ENCODE measurements at places on chromosomes 4 and X. TPM values are rescaled to one million over a fixed set of nuclear protein-coding genes. Genes with fewer than 3 reads are reported as not detected.

STARD8 gene
- 1.1 TPM for total RNA-seq

VEGFC gene
- not detected for total RNA-seq

ANKRD37 gene
- 4.6 TPM for total RNA-seq

FHDC1 gene
- 42.0 TPM for total RNA-seq

GPAT3 gene
- not detected for total RNA-seq

STS gene
- 7.2 TPM for total RNA-seq

DNA sequence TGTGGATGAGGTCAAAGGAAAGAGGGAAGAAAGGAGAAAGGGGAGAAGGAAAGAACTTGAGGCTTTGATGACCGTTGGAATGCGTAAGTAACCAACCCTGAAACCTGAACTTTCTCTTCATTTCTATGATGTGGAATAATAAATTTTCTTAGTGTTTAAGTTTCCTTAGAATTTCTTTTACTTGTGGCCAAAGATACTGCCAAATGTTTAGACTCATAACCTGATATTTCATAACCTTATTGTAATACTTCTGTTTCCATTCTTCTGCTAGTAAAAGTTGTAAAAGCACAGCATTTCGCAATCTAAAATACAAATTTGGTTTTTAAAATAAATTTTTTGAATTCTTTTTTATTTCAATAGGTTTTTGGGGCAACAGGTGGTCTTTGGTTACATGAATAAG, 258.5 kb upstream of the GIMD1 start:
- no peaks in the 10 kb centered on the region for H3K36me3 ChIP-seq
- H3K4me1 ChIP-seq = no peaks in the 10 kb centered on the region
- peaks cover 2% of the 10 kb centered on the region for H3K27me3 ChIP-seq
- no peak overlapping the region for H3K27ac ChIP-seq

GRCh38 chr4:25949994-25950393, 36.0 kb downstream of the SMIM20 start:
- H3K27me3 ChIP-seq = no peaks in the 10 kb centered on the region
- no peak overlapping the region for H3K4me3 ChIP-seq
- peaks cover 7% of the 10 kb centered on the region for H3K36me3 ChIP-seq
- no peak for DNase-seq

DNA sequence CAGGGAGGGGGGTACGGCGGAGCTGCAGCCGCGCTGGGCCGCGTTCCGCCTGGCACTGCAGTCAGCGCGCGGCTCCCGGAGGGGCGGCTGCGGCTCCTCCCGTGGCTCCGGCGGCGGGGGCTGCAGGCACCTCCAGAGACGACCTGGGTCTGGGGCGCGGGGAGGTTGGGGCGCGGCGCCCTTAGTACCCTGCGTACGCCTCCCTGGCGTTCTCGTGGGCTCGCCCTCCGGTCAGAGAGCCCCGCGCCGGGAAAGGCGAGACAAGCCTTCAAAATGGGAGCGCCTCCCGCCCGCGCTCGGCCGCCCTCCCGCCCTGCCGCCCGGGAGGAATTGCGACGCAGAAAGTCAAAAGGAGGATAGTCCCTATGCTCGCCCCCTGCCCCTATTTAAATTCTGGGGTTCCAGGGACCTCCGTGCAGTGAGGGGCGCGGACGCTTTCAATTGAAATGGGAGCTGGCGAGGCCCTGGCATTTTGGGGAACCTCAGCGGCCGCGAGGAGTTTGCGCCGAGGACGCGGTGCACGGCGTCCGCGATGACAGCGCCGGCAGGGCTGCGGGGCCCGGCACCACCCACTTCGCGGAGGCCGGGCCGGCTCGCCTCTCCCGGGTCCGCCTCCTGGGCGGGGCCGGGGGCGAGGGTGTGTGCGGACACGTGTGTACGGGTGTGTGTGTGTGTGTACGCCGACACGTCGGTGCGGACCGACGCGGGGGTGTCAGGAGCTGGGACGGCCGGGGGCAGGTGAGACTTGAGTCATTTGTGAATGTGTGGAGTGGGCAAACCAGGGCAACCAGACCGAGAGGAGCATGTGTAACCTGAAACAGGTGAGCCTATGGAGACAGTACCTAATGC, 544 bp downstream of the HERC3 start:
- H3K36me3 ChIP-seq = no peaks in the 10 kb centered on the region
- H3K4me1 ChIP-seq = no peaks in the 10 kb centered on the region
- peak overlapping the region; percentile 97 for H3K4me3 ChIP-seq
- H3K27me3 ChIP-seq = peaks cover 4% of the 10 kb centered on the region
- peak; percentile 68 for DNase-seq

DNA sequence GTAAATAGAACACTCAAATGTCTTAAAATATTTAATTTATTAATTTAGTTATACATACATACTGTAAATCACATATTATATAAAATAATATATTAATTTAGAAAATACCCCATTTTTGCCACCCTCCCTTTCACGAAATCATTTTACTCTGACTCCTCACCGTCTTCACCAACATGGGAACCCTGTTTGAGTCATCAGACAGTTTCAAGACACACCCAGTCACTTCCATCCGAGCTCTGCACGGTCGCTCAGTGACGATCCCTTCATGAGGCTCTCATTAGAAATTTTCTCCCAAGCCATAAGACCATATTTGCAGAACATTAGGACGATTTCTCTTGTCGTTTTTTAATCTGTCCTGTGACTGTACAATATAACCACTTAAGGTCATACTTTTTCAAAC, 14.5 kb downstream of the ZNF275 start:
- no peak overlapping the region for H3K27ac ChIP-seq
- H3K27me3 ChIP-seq = no peaks in the 10 kb centered on the region
- H3K36me3 ChIP-seq = peaks cover 6% of the 10 kb centered on the region
- DNase-seq = no peak
- H3K4me1 ChIP-seq = no peaks in the 10 kb centered on the region

DNA sequence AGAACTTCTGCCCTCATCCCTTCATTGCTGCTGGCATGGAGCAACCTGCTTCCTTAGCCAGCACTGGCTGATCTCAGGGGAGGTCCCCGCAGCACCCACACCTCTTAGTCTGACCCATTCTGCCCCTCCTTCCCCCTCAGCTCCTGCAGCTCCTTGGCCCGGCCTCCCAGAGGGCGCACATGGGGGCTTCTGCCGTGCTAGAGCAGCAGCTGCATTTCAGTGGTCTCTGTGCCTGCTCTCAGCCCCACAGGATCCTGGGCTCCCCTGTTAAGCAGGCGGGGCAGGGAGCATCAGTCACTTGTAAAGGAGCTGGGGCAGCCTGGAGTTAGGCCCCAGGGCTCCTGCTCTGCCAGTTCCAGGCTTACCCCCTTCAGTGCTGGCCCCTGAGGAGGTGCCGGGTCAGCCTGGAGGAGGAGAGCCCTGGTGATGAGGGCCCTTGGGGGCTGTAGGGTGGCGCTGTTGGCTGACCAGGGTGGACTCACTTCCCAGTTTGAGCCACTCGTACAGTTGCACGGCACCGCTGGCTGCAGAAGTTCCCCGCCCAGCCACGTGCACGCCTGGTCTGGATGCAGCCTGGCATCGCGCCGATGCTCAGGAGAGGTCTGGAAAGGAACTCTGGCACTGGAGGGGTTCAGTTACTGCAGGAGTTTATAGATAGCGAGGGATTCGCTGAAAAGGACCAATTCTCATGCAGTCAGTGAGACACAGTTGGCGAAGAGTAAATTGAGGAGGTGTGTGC, 85.1 kb upstream of the PSAPL1 start:
- peaks cover 19% of the 10 kb centered on the region for H3K4me1 ChIP-seq
- peaks cover 5% of the 10 kb centered on the region for H3K27me3 ChIP-seq
- no peaks in the 10 kb centered on the region for H3K36me3 ChIP-seq
- no peak overlapping the region for H3K27ac ChIP-seq
- no peak for DNase-seq

GRCh38 chrX:45824471-45824870, 623.8 kb upstream of the DIPK2B start:
- H3K4me1 ChIP-seq = no peaks in the 10 kb centered on the region
- no peak overlapping the region for H3K27ac ChIP-seq
- no peaks in the 10 kb centered on the region for H3K36me3 ChIP-seq
- no peak overlapping the region for H3K4me3 ChIP-seq
- peak; percentile 29 for DNase-seq

- no peak for DNase-seq
- no peaks in the 10 kb centered on the region for H3K36me3 ChIP-seq
- H3K27ac ChIP-seq = no peak overlapping the region
- H3K27me3 ChIP-seq = no peaks in the 10 kb centered on the region
- H3K4me1 ChIP-seq = peaks cover 6% of the 10 kb centered on the region
Measured at GRCh38 chr4:11496351-11496829, 67.7 kb upstream of the HS3ST1 start.

- peaks cover 5% of the 10 kb centered on the region for H3K27me3 ChIP-seq
- H3K27ac ChIP-seq = no peak overlapping the region
- no peaks in the 10 kb centered on the region for H3K4me1 ChIP-seq
- DNase-seq = no peak
Measured at GRCh38 chr4:106775636-106776035, 260.5 kb downstream of the DKK2 start.
